Panc1 (cell line): ENCODE measurements at places on chromosomes 11 and 22.

GRCh38 chr22:43128928-43129424 is 14.2 kb downstream of the MCAT start:
- no peak for DNase-seq

DNA sequence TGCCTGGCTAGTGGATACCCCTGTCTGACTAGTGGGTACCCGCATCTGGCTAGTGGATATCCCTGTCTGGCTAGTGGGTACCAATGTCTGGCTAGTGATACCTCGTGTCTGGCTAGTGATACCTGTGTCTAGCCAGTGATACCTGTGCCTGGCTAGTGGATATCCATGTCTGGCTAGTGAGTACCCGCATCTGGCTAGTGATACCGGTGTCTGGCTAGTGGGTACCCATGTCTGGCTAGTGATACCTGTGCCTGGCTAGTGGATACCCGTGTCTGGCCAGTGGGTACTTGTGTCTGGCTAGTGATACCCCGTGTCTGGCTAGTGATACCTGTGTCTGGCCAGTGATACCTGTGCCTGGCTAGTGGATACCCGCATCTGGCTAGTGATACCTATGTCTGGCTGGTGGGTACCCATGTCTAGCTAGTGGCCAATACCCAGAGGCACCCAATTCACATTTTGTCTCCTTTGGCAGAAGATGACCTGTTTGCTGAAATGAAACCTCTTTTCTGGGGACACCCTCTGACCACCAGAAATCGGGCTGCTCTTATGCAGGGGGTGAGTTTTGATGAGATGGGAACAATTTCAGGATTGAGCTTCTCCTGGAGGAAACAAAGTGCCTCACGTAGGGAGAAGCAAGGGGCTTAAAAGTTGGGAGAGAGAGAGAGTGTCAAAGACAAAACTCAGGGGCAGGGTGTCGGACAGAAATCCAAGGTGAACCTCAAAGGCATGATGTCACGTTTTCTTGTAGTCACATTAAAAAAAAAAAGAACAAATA is 63.4 kb downstream of the SMIM38 start:
- DNase-seq = no peak

DNA sequence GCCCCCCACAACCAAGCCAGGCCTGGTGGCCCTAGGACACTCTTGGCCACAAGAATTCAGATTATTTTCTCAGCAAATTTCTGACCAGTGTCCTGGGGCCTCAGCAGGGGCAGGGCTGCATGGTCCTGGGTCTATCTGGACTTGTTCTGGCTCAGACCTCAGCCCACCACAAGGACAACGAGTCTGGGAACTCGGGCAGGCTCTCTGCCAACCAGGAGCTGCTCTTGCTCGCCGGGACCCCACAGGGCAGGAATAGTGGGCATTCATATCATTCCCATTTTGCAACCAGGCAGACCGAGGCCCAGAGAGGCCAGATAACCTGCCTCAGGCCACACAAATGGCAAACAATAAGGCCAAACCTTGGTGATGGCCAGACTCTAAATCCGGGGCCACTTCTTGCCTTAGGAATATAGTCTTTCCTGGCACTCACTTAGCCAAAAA is 75.4 kb upstream of the WNT7B start:
- no peak for DNase-seq

GRCh38 chr11:116300232-116300631 is 472.6 kb downstream of the BUD13 start:
- no peak for DNase-seq

DNA sequence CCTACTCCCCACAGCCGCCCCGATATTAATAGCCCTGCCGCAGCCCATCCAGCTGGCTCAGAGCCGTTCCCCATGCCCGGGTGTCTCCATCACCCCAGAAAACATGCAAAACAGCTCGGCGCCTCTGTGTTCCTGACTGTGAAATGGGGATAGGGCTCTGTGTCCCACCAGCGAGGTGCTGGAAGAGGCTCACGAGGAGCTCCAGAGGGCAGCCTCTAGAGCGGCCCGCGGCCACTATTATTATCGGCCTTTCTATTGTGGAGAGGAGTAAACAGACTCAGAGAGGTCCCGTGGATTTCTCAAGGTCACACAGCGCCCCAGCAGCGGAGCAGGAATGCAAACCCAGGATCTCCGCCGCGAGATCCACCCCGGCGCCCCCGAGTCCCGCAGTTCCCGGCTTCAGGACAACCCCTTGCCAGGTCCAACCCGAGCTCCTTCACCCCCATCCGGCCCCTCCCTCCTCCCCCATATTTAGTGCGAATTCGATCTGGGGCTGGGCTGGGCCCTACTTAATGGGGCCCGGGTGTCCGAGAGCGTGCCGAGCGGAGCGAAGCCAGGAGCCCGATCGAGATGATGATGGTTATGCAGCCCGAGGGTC is at the start of gene ACTN3:
Gene ACTN3 (plus strand): TSS at position 536 of the 598 bp plus-strand sequence. CDS start 35 bp downstream, at position 571.
- DNase-seq = no peak

DNA sequence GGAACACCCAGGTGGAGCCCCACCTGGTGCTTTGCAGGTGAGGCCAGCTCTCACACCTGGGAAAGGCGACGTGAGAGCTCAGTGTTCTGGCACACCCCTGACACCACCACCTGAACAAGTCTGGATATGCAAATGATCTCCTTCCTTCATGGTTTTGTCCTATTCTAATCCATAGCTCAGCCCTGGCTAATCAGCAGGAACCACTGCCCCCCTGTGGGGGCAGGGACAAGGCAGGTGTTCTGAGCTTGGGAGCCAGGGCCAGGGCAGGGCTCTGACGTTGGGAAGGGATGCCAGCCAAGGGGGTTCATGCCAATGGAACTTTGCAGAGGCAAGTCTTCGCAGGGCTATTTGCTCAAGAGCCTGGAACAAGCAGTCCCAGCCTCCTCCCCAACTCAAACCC is 144.2 kb downstream of the TRIM29 start:
- no peak for DNase-seq

DNA sequence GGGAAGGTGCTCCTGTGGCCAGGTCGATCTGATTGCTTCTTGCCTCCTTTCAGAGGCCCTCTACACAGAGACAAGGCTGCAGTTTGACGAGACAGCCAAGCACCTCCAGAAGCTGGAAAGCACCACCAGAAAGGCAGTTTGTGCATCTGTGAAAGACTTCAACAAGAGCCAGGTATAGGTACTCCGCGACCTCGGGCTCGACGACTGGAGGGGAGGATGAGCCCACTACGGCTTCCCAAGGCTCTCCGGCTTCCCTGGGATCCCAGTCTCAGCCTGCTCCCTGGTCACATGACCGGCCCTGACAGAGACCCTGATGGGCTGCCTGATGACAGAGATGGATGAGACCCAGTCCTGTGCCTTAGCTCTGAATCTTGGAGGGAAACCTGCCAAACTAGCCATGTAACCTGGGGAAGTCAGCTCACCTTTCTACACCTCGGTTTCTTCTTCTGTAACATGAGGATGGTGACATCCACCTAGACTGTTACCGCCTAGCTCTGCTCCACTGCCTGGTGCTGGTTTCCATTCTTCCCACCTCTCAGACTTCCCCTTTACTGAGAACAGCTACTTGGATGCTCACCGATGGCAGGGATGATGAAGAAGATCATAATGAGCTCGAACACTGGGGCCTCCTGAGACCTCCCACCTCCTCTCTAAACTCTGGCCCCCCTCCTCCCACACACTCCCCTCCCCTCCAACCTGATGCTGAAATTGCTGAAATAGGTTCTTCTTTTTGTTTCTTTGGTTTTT is 8.9 kb downstream of the RIBC2 start:
- no peak for DNase-seq

DNA sequence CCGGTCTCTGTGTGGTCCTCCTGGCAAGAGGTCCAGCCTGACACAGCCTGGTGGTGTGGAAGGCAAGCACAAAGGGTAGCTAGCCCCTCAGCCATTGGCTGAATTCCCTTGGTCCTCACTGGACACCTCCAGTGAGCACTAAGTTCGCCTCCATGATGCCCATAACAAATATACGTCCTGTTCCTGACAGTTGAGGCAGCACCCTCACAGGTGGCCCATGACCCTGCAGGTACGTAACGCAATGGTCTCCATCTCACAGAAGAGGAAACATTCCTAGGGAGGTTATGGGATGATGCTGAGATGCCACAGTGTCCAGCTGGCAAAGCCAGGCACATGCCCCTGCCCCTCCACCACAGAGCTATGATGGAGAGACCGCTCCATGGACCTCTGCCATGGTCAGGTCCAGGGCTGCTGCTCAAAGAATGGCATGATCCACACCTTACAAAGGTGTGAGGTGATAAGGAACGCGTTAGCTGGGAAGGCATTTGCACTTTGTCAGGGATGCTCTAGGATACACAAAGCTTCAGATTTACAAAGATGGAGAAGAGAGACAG is 1.4 kb upstream of the GNAZ start:
- DNase-seq = no peak

- DNase-seq = no peak
Observed at GRCh38 chr11:57904376-57904775, 119.3 kb upstream of the OR9Q1 start.

- DNase-seq = peak; percentile 85
Observed at GRCh38 chr11:61814958-61815789, 1.6 kb downstream of the FADS1 start.
